Activated CD4-positive, CD25-positive, alpha-beta regulatory T cell treated with anti-CD3 and anti-CD28 coated beads, Interleukin-2, amount 50 U/mL, for 72 hours (primary cell): ENCODE measurements at places on chromosomes 7 and 10.

GRCh38 chr10:15670880-15671279 is 48.8 kb downstream of the ITGA8 start:
- DNase-seq, result no peak

GRCh38 chr7:108453320-108453719 is 2.9 kb downstream of the NRCAM start:
- no peak for DNase-seq

DNA sequence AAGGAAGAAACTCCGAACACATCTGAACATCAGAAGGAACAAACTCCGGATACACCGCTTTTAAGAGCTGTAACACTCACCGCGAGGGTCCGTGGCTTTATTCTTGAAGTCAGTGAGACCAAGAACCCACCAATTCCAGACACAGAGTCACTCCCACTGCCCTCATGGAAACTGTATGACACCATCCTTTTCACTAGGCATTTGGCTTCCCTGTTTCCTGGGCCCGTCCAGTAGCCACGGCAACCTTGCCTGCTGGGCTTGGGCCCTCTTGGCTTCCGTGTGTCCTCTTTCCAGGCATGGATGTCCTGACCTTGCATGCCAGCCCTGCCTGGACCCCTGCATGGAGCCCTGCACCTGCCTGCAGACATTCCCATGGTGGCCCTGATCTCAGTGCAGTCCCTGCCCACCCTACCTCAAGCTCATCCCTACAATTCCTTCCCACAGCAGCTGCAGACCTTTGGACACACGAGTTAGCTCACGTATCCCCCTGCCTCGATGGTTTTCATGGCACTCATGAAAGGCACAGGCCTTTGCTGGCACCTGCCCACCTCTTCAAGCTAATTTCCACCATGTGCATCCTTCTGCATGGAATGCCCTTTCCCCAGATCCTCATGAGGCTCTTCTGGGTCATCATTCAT is 6.7 kb downstream of the SH2D4B start:
- no peak for DNase-seq

- DNase-seq, result no peak
These were observed 1.1 kb upstream of the DPY19L1 start for GRCh38 chr7:35038354-35038753.

- no peak for DNase-seq
These were observed 94.3 kb downstream of the UBE2H start for GRCh38 chr7:129858490-129858889.

GRCh38 chr10:132469197-132469884 is 68.2 kb upstream of the INPP5A start:
- no peak for DNase-seq

DNA sequence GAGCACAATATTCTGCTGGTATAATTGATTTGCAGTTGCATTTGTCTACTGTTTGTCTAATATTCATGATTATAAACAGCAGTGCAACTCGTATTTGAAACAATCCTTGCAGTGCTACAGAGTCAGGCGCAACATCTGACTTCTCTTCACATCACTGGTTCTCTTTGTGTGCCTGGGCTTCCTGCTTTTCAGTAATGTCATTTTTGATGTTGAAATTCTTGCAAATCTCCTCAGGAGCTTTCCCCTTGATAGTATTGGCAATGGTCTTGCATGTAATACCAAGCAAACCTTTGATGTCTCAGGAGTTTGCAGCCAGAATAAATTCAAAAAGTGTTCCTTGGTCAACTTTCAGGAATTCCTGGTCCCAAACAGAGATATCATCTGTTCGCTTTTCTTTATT is 20.2 kb downstream of the HPS6 start:
- no peak for DNase-seq

GRCh38 chr7:50957855-50958254 is 175.2 kb upstream of the GRB10 start:
- DNase-seq, result no peak

- DNase-seq, result no peak
These were observed 40.9 kb upstream of the MET start for GRCh38 chr7:116630932-116631671.

- no peak for DNase-seq
These were observed 35.5 kb downstream of the SEMA3C start for GRCh38 chr7:80883154-80884025.

DNA sequence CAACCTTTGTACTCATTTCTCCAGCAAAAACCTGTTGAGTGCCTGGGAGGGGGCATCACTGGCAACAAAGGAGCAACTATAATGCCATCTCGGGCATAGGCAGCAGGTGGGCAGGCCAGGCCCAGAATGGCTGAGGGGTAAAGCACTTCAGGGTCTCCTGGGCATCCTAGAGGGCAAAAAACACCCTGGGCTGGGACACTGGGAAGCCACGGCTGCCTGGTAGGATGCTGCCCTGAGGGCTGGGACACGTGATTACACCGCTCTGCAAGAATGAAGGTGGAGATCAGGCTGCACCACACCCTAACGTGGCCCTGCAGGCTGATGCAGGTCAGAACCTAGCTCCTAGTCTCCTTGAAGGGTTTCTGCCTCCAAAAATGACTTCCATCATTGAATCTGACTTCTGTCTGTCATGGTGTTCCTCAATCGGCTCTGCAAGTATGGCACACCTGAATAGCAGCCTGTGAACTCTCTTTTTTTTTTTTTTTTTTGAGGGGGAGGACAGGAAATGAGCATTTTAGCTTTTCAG is 4.5 kb upstream of the TRAPPC14 start:
- no peak for DNase-seq

DNA sequence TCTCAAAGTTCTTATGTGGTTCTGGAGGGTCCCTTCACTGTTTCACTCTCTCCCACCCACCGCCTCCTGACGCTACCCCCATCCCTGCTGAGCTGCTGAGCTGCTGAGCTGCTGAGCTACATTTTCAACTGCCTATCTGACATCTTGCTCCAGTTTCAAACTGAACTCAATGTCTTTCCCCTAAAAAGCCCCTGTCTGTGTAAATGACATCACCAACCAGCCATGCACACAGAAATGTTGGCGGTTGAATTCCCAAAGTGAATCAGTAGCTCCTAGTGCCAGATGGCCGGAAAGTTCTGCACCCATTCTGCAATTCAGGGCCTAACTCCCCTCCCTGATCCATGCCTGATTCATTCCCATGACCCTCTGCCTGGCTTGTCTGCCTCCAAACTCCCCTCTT is 71.2 kb downstream of the WNT2 start:
- DNase-seq, result no peak
